ENCODE measurements at places on chromosomes 11 and 22.
A peak's percentile ranks its signal among the peaks of the same experiment; 100 is the strongest.

DNA sequence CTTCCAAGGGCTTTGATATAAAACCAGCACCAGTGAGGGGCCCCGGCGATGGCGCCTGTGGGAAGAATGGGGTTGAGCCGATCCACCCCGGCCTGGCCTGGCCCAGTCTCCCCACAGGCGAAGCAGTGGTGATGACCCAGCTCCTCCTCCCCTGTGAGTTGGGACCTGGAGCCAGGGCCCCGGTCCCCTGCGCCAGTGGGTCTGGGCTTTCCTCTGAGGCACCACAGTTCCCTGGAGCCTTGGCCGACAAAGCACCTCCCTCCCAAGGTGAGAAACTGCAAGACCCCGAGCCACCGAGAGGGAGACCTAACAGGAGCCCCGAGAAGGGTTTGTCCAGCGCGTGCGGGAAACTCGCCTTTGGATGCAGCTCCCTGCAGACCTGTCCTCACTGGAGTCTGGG lies 942.9 kb downstream of the BRD1 start:
- DNase-seq, result no peak

GRCh38 chr11:132551016-132551415 lies 981.3 kb downstream of the OPCML start:
- DNase-seq, result no peak

DNA sequence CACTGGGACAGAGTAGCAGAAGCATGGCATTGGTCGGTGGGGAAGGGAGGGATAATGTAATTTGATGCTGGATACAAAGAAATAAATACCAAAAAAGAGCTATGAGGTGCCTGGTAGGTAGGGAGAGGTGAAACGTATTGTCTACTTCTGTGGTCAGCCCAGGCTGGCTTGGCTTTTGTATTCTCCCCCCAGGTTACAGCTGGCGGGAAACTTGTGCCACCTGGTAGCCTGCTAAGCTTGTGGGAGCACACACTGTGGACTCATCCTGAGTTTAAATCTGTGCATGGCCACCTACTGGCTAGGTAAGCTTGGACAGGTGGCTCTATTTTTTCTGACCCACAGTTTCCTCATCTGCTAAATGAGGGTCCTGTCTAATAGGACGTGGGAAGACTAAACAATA lies 165.2 kb upstream of the E2F8 start:
- DNase-seq, result no peak

GRCh38 chr11:8232849-8233606 lies 30.6 kb downstream of the LMO1 start:
- no peak for DNase-seq

- DNase-seq, result no peak
Measured at GRCh38 chr11:43866520-43866919, 14.1 kb upstream of the ALKBH3 start.

DNA sequence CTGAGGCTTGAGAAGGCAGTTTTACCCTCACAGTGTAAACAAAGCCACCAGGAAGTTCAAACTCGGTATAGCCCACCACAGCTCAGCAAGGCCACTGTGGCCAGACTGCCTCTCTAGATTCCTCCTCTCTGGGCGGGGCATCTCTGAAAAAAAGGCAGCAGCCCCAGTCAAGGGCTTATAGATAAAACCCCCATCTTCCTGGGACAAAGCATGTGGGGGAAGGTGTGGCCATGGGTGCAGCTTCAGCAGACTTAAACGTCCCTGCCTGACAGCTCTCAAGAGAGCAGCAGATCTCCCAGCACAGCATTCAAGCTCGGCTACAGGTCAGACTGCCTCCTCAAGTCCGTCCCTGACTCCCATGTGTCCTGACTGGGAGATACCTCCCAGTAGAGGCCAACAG lies 69.7 kb downstream of the TTC28 start:
- DNase-seq, result no peak

DNA sequence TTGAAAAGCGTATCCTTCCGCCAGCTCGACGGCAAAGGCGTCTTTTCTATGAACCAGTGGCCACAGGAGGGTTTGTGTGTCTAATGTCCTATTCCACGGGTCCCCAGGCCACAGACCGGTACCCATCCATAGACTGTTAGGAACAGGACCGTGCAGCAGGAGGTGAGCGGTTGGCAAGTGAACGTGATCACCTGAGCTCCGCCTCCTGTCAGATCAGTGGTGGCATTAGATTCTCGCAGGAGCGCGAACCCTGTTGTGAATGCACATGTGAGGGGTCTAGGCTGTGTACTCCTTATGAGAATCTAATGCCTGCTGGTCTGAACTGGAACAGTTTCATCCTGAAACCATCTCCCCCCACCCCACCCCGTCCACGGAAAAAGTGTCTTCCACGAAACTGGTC lies 62.7 kb upstream of the KCNQ1OT1 start:
- DNase-seq, result no peak

- peak; percentile 64 for DNase-seq
Measured at GRCh38 chr22:44870021-44870420, 117.6 kb downstream of the ARHGAP8 start.

DNA sequence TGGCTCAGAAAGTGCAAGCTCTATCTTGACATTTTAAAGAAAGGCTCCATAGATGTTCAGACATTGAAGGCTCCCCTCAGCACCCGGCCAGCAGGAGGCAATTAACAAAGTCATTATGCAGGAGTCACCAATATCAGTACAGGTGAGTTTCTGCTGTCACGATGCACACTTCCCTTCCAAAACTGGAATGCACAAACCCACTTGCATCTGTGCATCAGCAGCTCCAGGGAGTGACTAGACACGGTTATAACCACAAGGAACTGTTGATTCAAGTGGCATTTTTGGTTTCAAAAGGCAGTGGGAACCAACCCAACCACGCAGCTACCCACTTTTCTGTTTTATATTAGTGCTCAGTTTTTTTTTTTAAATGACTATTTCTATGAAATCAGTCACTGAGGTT lies 293.9 kb upstream of the NARS2 start:
- peak; percentile 18 for DNase-seq

DNA sequence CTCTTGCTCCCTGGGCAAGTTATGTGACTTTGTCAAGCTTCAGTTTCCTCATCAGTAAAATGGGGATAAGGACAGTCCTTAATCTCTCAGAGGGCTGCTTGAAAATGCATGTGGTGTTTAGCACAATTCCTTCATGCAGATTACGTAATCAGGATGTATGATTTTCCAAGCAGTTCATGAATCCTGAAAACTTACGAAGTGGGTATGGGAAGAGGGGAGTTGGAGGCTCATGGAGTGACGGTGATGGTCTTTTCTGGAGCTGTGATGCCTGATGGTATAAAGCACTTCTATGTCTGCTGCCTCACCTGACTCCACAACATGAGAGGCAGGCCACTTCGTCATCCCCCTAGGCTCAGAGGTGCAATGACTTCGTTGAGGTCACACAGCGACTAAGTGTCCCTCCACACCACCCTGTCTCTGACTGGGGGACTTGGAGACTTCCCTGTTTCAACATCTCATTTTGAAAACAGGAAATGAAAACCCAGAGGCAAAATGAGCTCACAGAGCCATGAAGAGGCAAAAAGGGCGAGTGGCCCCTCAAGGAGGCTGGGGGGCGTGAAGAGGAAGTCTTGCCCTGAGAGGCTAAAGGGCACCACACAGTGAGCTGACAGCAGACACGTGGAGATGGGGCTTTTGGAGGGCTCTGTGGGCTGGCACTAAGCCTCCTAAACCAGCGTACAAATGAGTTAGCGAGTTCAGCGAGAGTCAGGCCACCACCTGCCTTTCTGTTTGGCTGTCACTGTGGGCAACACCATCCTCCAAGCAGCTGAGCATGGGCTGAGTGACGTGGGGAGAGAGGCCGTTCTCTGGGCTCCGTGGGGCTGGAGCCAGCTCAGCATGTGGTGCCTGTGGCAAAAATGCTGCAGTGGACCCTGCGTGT lies 10.1 kb downstream of the MCM5 start:
- DNase-seq, result no peak

DNA sequence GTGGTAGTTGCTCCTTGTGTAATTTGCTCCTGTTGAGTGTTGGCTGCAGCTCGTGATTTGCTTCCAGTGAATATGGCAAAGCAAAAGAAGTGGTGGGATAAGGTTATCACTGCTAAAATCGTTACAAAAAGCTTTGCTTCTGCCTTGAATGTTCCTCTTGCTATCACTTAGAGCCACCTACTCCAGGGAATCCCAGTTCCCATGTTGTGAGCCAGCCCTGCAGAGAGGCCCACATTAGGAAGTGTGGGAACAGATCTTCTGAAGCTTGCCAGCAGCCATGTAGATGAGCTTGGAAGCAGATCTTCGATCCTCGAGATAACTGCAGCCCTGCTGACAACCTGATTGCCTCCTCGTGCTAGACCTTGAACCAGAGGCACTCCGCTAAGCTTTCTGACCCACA lies 71.0 kb downstream of the SPECC1L start:
- no peak for DNase-seq

DNA sequence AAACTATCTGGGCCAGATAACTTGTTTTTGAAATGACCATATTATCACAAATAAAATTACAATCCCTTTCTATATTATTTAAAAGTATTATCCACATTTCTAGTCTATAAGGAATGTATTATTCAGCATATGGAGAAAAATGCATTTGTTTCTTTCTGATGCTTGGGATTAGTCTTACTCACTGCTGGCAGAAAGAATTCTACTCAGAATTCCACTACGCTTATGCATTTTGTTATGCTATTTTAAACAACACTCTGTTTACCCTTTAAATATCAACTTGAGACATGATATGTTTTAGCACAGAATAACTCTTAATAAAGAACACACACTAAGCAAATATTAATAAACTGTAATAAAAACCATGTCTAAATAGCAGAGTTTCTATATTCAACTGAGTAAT lies 77.6 kb upstream of the ANO3 start:
- no peak for DNase-seq

GRCh38 chr22:25449781-25450317 lies 114.6 kb upstream of the GRK3 start:
- DNase-seq, result no peak

- DNase-seq, result no peak
Measured at GRCh38 chr11:123110397-123110796, 48.5 kb upstream of the HSPA8 start.

DNA sequence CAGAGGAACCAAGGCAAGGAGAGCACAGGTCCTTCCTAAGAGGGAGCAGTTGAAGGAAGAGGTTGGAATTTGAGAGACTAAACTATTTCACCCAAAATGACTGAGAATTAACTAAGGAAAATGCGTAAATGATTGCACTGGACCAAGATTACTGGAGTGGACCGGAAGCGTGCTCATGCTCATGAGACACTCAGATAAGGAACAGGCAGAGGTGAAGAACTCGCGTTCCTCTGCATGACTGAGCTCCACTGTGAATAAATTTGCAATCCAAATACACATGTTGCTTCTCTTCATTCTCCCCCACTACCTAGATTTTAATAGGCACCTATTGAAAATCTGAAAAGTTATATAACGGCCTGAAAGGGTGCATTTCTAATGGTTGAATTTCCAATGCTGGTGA lies 207.0 kb downstream of the KIRREL3 start:
- no peak for DNase-seq

- peak; percentile 80 for DNase-seq
Measured at GRCh38 chr11:96314326-96315020, 28.5 kb downstream of the MAML2 start.

- DNase-seq, result peak; percentile 45
Measured at GRCh38 chr22:43110444-43110926, at the start of gene BIK. Gene BIK (plus strand): TSS chr22:43110750. CDS start chr22:43124023, 13,273 bp downstream.

- DNase-seq, result peak; percentile 62
Measured at GRCh38 chr11:10294290-10294953, 403 bp upstream of the SBF2 start.

GRCh38 chr11:125177543-125177942 lies 13.0 kb downstream of the PKNOX2 start:
- DNase-seq, result no peak

DNA sequence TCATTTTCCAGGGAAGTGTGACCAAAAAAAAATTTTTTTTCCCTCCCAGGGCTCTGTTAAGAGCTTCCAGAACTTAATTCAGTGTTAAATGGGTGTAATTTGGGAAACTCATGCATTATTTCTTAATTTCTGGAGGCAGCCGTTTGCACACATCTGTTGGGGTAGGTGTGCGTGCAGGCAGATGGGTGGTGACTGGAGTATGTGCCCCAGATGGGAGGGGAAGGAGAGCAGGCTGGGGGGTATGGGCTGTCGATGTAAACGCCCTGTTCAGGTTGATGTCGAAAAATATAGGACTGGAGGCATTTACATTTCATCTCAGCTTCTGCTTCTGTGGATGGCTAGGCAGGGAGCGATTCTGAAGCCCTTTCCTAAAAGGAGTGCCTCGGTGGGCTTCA lies 13.7 kb upstream of the SHISAL1 start:
- no peak for DNase-seq

DNA sequence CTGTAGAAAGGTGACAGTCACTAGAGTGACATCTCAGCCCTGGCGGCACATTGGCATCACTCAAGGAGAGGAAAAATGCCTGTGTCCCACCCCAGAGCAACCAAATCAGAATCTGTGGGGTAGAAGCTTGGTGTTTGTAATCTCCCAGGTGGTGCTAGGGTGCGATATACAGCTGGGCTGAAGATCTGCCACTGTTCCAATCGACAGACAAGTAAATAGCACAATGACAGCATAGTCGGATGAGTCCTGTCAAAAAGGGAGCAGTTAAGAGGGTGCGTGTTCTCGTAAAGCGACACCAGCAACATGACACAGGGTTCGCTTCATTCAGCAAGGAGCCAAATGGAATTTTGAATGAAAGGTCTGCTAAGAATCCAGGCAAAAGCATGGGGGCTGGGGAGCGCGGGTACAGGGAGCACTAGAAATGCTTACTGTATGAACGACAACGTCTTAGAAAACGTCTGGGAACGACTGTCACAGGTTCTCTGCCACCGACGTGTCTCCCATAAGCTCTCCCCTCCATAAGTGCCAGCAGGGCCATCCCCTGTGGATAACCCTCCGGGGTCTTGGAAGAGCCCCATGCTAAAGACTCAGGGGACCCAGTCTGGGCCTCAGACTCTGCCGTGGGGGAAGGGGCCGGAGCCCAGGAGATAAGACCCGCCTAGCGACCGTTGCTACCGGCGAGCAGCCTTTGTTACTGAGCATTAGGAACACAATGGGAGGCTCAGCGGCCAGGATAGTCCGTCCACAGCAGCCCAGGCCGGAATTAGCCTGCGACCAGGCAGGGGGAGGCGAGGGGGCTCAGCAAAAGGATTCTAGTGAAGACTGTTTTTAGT lies 20.8 kb downstream of the ADA2 start:
- DNase-seq, result peak; percentile 53

GRCh38 chr11:71558996-71559395 lies 6.4 kb upstream of the KRTAP5-10 start:
- no peak for DNase-seq

GRCh38 chr11:95595973-95596489 lies 193.6 kb downstream of the FAM76B start:
- peak; percentile 54 for DNase-seq

DNA sequence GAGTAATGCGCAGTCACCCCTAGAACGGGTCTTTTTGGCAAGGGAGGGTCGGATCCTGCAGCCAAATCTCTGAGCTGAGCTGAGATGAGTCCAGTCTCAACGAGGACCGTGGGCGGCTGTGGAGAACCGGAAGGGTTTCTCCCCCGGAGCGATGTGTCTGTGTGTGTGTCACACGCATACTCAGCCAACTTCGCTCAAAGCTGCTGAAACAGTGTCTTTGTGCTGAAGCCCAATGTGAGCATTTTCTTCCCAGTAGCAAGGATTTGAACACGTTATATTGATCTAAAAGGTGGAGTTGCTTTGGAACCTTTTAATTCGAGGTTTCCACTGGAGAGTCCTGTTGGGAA lies 1.4 kb upstream of the CELSR1 start:
- peak; percentile 63 for DNase-seq
